ENCODE measurements at places on chromosomes 11 and 22. TPM values are rescaled to one million over a fixed set of nuclear protein-coding genes. Genes with fewer than 3 reads are reported as not detected.

The YWHAH gene
- 140 TPM for total RNA-seq

The PDGFB gene
- total RNA-seq: 12.3 TPM

- peaks cover 16% of the 10 kb centered on the region for H3K4me1 ChIP-seq
- DNase-seq: no peak
- no peak overlapping the region for H3K4me3 ChIP-seq
- H3K27ac ChIP-seq: no peak overlapping the region
- H3K36me3 ChIP-seq: no peaks in the 10 kb centered on the region
These were observed 214.7 kb upstream of the NARS2 start for GRCh38 chr11:78789375-78789774.

DNA sequence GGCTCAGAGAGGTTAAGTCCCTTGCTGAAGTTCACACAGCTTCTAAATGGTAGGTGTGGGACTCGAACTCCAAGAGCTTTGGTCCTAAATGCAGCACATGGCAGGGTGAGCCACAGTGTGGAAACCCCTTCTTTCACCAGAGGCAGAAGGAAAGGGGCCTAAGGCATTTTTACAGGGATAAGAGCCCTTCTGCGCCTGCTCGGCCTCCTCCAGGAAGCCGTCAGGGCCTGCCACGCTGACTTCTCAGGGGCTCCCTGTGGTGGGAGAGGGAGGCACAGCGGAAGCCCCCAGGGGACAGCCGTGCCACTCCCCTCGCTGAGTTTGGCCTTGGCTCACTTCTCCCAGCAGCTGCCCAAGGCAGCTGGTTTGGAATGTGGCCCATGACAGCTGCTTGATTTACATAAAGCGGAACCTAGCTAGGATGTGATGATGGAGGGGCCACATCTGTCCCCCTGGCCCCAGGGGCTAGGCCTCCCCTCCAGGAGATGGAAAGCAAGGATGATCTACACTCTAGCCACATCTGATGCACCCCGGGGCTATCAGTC lies 35.4 kb downstream of the CD82 start:
- no peaks in the 10 kb centered on the region for H3K27me3 ChIP-seq
- no peak overlapping the region for H3K27ac ChIP-seq
- H3K36me3 ChIP-seq: peaks cover 22% of the 10 kb centered on the region
- no peak overlapping the region for H3K4me3 ChIP-seq

GRCh38 chr11:102416976-102417375 lies 35.6 kb downstream of the TMEM123 start:
- no peak overlapping the region for H3K27ac ChIP-seq
- H3K4me3 ChIP-seq: no peak overlapping the region
- peaks cover 9% of the 10 kb centered on the region for H3K4me1 ChIP-seq
- H3K27me3 ChIP-seq: no peaks in the 10 kb centered on the region

DNA sequence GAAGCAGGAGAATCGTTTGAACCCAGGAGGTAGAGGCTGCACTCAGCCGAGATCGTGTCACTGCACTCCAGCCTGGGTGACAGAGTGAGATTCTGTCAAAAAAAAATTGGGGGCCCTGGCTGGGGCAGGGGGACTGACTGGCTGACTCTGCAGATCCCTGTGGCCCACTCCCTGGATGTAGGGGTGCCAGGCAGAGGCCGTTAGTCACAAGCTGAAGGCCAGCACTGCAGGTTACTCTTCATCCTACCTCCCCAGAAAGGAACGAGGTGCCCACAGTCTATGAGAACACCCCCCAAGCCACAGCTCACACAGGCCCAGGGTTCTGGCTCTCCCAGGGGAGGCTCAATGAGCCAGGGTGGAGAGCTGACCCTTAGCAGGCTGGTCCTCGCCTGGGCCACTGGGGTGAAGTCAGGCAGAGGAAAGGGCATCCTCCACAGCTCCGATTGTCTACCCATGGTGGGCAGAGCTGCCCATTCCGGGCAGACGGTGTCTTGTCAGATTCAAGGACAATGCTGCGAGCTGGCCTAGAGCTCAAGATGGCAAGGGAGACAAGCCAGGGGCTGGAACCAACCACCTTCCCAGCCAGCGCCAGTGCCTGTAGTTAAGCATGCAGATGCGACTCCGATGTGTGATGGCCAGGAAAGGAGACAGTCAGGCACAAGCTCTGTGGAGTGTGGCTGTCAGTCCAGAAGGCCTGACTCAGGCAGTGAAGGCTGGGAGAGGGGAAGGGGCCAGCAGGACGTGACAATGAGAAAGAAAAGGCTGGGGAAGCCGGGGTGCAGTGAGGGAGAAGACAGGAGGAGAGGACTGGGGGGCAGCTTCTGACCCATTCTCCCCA lies 12.4 kb downstream of the C11orf24 start:
- no peaks in the 10 kb centered on the region for H3K27me3 ChIP-seq
- no peak overlapping the region for H3K27ac ChIP-seq
- H3K4me1 ChIP-seq: peaks cover 16% of the 10 kb centered on the region

- H3K27ac ChIP-seq: no peak overlapping the region
- peaks cover 26% of the 10 kb centered on the region for H3K36me3 ChIP-seq
- H3K4me3 ChIP-seq: no peak overlapping the region
- H3K4me1 ChIP-seq: no peaks in the 10 kb centered on the region
These were observed 30.8 kb upstream of the GDPD4 start for GRCh38 chr11:77332259-77332658.

DNA sequence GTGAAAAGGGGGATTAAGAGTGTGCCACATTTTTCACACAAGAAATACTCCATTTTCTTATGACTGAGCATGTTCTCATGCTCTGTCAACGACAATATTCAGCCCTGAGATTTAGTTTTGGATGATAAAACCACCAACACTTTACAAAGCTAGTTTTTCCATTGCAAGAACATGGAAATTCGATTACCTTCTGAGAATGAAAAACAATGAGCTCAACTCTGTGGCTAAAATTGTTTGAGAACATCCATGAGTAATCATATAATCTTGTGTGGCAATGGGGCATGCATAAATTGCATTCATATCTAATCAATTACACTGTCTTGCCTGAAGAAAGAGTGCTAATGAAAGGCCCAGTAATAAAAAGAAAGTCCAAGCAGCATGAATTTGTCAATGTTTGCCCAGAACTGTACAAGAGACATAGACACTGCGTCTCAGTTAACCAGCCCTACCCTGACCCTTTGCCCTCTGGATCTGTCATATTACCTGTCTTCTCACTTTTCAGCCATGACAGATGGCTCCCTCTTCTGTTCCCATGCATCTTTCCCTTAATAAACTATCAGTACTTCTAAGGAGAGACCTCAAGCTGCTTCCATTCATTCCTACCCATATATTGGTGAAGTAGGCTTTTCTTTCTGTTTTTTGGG lies 253.4 kb downstream of the FAM76B start:
- no peak overlapping the region for H3K4me3 ChIP-seq
- H3K27me3 ChIP-seq: no peaks in the 10 kb centered on the region

DNA sequence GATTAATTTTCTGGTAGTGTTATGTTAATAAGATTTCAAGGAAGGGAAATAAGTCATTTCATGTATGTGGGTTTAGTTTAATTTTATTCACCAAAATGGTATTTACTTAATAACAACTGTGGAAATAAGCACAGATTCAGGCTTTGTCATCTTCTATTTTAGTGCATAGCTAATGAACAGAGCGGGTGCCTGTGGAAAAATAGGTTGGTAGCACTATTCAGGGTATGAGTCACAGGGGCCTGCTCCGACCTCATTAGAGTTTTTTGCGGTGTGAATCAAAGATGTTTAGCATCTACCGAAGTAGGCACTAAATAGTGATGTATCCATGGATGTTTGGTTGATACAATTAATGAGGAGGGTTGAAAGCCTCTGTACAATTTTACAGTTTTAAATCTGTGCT lies 78.2 kb downstream of the FAT3 start:
- no peak overlapping the region for H3K27ac ChIP-seq
- no peaks in the 10 kb centered on the region for H3K36me3 ChIP-seq
- H3K4me3 ChIP-seq: no peak overlapping the region
- H3K4me1 ChIP-seq: no peaks in the 10 kb centered on the region
- H3K27me3 ChIP-seq: no peaks in the 10 kb centered on the region

DNA sequence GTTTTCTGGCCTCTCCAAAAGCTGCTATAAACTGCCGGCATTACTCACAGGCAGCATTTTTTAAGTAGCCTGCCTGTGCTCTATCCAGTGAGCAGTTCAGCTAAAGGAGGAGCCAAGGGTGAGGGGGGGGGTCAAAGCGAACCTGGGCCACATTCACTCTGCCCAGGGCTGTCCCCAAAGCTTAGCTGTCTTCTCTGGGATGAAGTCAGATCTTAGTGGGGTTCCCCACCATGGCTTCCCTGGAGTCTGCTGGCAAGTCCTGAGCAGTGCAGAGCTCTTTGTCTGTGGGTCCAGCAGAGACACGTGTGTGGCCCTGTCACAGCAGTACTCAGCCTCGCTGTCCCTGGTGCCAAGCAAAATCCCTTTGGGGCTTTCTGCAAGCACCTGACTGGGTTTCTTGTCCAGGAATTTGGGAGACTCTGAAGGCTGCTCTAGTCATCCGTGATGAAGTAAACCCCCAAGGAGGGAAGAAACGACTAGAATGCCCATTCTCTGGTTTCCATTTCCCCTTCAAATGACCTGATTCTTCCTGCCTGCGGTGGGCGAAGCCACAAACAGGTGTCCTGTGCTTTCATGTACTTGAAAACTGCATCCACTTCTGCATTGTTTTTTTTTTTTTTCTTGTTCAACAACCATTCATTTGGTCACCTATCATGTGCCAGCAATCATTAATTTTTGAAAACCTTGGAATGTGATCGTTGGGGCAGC lies 2.6 kb downstream of the KCNJ5 start:
- H3K27me3 ChIP-seq: peaks cover 8% of the 10 kb centered on the region
- peaks cover 19% of the 10 kb centered on the region for H3K4me1 ChIP-seq
- no peak for DNase-seq

- no peak overlapping the region for H3K4me3 ChIP-seq
- no peaks in the 10 kb centered on the region for H3K36me3 ChIP-seq
These were observed 24.6 kb downstream of the RCN1 start for GRCh38 chr11:32115446-32115845.

The OR51B5 gene
- not detected for total RNA-seq

DNA sequence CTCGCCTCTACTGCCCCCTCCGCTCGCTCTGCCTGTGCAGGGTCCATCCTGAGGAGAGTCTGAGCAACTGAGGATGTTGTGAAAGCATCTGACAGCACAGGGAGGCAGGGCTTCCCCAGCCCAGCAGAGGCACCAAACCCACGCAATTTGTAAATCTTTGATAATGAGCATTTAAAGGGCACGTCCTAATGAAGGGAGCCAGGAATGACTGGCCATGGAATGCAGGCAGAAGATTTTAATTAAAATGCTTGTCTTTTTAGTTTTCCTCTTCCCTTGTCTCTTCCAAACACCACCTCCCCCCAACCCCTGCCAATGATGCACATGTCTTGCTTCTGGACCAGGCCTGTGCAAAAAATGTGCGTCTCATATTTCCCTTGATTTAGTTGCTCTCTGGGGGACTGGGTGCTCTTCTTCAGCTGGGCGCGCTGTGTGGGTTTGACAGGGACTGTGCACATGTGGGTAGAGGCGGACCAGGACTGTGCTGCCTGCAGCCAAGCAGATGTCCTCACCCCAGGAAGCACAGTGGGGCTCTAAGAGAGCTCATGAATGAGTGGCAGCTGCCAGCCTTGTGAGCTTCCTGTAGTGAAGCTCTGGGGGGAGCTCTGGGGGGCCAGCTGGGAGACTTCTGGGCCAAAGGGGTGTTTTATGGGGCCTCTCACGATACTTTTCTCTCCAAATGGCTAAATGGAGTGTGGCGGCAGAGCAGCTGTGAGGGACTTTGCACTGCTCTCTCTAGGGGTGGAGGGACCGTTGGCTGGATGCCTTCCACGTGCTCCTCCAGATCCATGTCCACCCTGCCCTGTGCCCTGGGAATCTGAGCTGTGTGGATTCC lies 273.5 kb downstream of the ST3GAL4 start:
- H3K27me3 ChIP-seq: no peaks in the 10 kb centered on the region
- H3K27ac ChIP-seq: no peak overlapping the region
- DNase-seq: no peak
- no peak overlapping the region for H3K4me3 ChIP-seq
- no peaks in the 10 kb centered on the region for H3K36me3 ChIP-seq
- H3K4me1 ChIP-seq: no peaks in the 10 kb centered on the region

- peaks cover 7% of the 10 kb centered on the region for H3K36me3 ChIP-seq
- no peaks in the 10 kb centered on the region for H3K27me3 ChIP-seq
- H3K4me1 ChIP-seq: peaks cover 13% of the 10 kb centered on the region
- no peak overlapping the region for H3K4me3 ChIP-seq
- H3K27ac ChIP-seq: no peak overlapping the region
- no peak for DNase-seq
These were observed 82.1 kb downstream of the FBLN1 start for GRCh38 chr22:45584621-45585436.

DNA sequence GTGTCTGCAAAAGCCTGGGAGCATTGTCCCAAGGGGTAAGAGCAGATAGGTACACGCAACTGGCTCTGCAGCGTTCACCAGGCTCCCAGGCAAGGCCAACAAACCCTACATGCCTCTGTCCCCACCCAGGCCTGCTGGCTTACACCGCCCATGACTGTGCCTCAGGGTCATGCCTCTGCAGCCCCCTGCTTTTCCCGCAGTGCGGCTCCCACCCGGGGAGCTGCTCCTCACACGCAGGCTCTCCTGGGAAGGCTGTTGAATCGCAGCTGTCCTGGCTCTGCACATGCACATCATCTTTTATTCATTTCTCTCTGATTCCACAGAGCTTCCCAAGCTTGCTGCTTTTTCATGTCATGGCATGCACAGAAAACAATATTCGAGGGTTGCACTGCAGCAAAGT lies 29.2 kb upstream of the B3GAT1 start:
- no peak for DNase-seq
- H3K36me3 ChIP-seq: no peaks in the 10 kb centered on the region
- no peak overlapping the region for H3K4me3 ChIP-seq
- H3K4me1 ChIP-seq: no peaks in the 10 kb centered on the region
- H3K27ac ChIP-seq: no peak overlapping the region

The PANX3 gene
- not detected for total RNA-seq

The VWCE gene
- total RNA-seq: 0.83 TPM

The ISX gene
- total RNA-seq: not detected

The TCN1 gene
- not detected for total RNA-seq

The HEPN1 gene
- total RNA-seq: not detected

The THY1 gene
- 36.0 TPM for total RNA-seq
